ENCODE measurements at places on chromosomes 4 and X. TPM values are rescaled to one million over a fixed set of nuclear protein-coding genes. Genes with fewer than 3 reads are reported as not detected.

IL2RG gene
- total RNA-seq, result 4.4 TPM

CCDC158 gene
- total RNA-seq, result 1.9 TPM

DNA sequence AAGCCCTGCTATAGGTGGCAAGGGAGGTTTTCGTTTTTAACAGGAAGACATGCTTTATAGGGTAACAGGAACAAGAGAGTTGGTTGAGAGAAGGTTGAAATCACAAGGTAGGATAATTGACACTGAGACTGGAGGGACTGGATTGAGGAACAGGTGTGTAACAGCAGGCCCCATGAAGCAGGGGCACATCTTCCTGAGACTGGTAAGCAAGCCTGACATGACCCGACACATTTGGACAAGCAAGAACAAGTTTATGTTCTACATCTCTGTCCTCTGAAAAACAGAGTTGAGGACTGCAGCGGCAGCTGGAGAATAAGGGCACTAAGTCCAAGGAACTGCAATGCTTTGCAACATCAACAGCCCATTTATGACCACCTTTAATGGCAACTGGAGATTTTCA is 5.2 kb downstream of the RPS4X start:
- DNase-seq, result no peak
- no peak overlapping the region for H3K27ac ChIP-seq
- peaks cover 1% of the 10 kb centered on the region for H3K4me1 ChIP-seq
- H3K36me3 ChIP-seq, result peaks cover 4% of the 10 kb centered on the region
- H3K4me3 ChIP-seq, result no peak overlapping the region

DNA sequence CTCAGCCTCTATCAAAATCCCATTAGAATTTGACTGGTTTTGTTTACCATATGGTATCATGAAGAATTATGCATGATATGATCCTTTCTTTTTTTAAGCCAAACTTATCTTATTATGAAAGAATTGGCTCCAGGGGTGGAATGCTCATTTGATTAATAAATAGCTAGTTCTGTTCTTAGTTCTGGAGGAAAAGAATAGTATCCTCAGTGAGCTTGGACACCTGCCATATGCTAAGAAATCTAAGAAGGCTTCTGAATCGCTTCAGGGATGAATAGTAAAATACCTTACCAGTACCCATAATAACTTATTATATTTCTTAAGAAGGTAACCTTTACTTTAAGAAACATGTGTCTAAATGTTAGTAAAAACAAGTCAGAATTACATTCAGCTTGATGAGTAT is 803.6 kb downstream of the ADGRL3 start:
- no peaks in the 10 kb centered on the region for H3K4me1 ChIP-seq
- no peak overlapping the region for H3K27ac ChIP-seq
- H3K27me3 ChIP-seq, result no peaks in the 10 kb centered on the region
- no peak for DNase-seq
- no peaks in the 10 kb centered on the region for H3K36me3 ChIP-seq
- no peak overlapping the region for H3K4me3 ChIP-seq

- H3K4me3 ChIP-seq, result no peak overlapping the region
- no peaks in the 10 kb centered on the region for H3K36me3 ChIP-seq
- H3K27ac ChIP-seq, result no peak overlapping the region
- no peaks in the 10 kb centered on the region for H3K4me1 ChIP-seq
- DNase-seq, result no peak
These were observed 55.9 kb downstream of the EIF4E start for GRCh38 chr4:98873059-98873458.

DNA sequence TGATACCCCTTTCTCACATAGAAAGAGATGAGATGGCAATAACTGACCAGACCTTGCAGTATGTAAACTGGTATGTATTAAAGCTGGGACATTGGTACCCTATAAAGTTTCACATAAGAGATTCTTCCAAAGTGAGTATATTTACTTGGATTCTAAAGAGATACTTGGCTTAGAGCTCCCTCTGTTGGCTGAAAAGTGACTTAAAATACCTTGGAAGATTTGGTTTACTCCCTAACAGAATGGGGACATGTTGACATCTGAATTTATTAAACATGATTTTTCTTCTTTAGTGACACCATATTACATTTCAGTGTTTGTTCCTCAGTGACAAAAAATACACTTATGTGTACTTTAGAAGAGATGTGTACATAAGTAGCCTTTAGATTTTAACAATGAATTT is 47.9 kb upstream of the RGN start:
- H3K4me3 ChIP-seq, result no peak overlapping the region
- no peaks in the 10 kb centered on the region for H3K4me1 ChIP-seq
- H3K27me3 ChIP-seq, result no peaks in the 10 kb centered on the region

GYPE gene
- total RNA-seq, result 4.0 TPM

DNA sequence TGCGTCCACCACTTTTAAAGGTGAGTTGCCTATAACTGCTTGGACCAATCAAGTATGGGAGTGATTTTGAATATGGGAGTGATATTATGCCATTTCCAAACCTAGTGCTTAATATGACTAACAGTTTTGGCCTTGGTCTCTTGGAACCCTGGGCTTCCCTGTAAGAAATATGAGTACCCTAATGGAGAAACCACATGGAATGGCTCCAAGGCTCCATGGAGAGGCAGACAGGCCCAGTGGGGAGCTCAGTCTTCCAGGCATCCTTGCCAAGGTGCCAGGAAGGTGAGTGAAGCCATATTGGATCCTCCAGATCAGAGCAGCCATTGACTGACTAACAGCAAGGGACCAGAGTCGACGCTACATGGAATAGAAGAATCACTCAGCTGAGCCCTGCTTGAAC is 53.2 kb downstream of the MAML3 start:
- H3K27me3 ChIP-seq, result no peaks in the 10 kb centered on the region
- peaks cover 2% of the 10 kb centered on the region for H3K4me1 ChIP-seq
- no peaks in the 10 kb centered on the region for H3K36me3 ChIP-seq
- no peak for DNase-seq
- H3K27ac ChIP-seq, result no peak overlapping the region
- no peak overlapping the region for H3K4me3 ChIP-seq

DNA sequence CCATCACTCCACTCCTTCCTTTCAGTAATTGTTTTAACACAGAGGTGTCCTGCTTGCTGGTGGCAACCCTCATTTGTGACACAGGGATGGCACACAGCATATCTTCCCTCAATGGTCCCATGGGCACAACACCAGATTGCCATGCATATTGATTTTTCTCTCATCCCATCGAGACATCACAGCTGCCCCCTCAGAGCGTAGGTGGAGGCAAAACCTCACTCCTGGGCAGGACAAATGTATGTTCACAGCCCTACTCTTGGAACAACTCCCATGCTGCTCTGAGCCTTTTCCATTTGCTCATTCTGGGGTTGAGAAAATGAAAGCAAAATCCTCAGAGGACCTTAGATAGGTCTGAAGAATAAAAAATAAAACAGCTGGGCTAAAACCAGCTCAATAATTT is 172.2 kb downstream of the GABRB1 start:
- no peaks in the 10 kb centered on the region for H3K27me3 ChIP-seq
- no peak overlapping the region for H3K4me3 ChIP-seq
- no peaks in the 10 kb centered on the region for H3K4me1 ChIP-seq
- no peak for DNase-seq
- no peaks in the 10 kb centered on the region for H3K36me3 ChIP-seq
- no peak overlapping the region for H3K27ac ChIP-seq

DNA sequence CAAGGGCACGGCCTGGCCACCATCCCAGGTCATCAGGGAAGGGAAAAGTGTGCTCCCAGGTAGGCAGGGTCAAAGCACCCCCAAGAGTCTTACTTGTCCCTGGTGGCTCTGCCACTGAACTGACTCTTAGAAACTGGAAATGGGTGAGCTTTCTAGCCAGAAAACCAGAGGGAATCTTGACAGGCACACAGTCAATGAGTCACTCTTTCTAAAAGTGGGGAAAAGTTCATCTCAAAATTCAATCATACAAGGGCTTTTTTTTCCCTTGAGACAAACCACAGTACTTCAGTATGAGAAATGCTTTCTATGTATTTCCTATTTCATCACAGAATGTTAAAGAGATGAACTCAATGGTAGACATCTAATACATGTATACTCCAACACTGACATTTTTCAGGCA is 12.5 kb downstream of the HPF1 start:
- peaks cover 7% of the 10 kb centered on the region for H3K36me3 ChIP-seq
- DNase-seq, result no peak
- H3K4me1 ChIP-seq, result no peaks in the 10 kb centered on the region
- no peaks in the 10 kb centered on the region for H3K27me3 ChIP-seq
- no peak overlapping the region for H3K4me3 ChIP-seq
- H3K27ac ChIP-seq, result no peak overlapping the region

WFS1 gene
- 63.8 TPM for total RNA-seq

SMIM10 gene
- total RNA-seq, result 13.5 TPM

DNA sequence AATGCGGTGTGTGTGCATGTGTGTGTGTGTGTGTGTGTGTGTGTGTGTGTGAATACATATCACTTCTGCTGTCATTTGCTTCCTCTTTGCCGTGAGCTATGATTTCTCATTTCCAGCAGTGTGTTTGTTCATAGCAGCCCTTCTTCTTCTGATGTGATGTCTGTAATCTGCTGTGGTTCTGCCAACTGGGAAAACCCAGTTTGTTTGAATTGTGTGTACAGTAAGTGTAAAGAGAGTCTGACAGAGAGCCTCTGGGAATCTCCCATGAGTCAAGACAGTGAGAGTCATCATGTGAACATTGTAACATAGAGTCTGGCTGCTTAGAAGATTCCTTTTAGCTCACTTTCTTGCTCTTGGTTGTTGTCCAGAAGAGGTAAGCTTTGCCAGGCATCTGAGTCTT is 8.4 kb upstream of the NWD2 start:
- no peak overlapping the region for H3K4me3 ChIP-seq
- H3K27ac ChIP-seq, result no peak overlapping the region
- no peaks in the 10 kb centered on the region for H3K27me3 ChIP-seq
- H3K36me3 ChIP-seq, result no peaks in the 10 kb centered on the region

CXCR3 gene
- total RNA-seq, result 0.69 TPM

DNA sequence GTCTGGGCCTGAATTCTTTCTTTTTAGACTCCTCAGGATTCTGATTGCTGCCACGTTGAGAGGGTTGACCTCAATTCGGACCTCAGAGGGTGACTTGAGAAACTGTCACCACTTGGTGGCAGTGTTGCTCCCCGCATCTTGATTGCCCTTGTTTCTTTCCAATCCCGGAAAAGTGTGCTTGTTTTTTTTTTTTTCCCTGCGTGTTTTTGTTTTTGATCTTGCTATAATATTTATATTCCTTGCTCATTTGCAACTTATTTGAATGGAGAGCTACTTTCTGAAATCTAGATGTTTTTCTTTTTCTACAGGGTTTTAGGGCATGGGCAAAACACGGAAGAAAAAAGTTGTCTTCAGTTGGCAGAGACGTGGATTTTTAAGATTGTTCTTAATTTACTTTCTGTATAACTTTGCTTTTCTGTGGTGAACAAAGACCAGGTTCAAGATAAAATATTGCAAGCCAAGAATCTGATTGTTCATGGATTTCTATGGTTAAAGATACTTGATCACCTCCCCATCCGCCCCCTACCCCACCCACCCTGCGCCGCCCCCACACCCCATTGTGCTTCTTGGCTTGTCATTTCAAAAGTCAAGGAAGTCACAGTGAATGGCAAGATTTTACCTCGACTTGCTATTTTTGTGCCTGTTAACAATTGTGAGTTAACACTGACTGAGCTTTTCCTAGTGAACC is 102.0 kb downstream of the PTTG2 start:
- H3K4me3 ChIP-seq, result peak overlapping the region; percentile 55
- no peaks in the 10 kb centered on the region for H3K4me1 ChIP-seq
- no peaks in the 10 kb centered on the region for H3K27me3 ChIP-seq
- DNase-seq, result peak; percentile 86
- peaks cover under 1% of the 10 kb centered on the region for H3K36me3 ChIP-seq

GAB3 gene
- total RNA-seq, result 5.2 TPM

EVC2 gene
- total RNA-seq, result 12.2 TPM

PARM1 gene
- 48.5 TPM for total RNA-seq
